Kasumi-1 (cell line): ENCODE measurements at places on chromosomes 3 and 15.

DNA sequence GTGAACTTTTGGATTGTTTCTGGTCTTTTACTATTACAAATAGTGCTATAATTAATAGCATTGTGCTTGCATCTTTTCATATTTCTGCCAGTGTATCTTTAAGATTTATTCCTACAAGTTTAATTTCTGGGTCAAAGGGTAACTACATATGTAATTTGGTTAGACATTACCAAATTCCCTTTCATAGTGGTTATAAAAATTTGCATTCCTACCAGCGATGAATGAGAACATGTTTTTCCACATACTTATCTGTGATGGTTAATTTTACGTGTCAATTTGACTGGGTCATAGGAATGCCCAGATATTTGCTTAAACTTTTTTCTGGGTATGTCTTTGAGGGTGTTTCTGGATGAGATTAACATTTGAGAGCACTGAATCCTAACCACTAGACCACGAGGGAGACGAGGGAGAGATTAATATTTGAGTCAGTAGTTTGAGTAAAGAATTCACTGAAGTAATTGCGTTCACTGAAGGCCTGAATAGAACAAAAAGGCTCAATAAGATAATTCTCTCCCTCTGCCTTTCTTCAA lies 132.3 kb upstream of the NEO1 start:
- DNase-seq: no peak

DNA sequence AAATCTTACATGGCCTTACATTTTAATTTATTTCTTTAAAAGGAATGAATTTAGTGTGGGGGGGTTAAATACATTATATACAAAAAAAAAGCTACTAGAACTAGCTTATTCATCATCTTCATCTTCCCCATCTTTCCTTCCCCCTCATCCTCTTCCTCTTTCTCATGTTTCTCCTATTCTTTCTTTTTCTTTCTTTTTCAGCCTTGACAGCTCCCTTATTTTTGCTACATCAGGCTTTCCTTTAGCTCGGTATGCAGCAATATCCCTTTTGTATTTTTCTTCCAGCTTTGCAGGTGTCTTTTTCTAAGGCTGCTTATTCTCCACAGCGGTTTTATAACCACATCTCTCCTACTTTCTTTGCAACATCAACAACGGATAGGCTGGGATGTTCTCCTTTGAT lies 41.3 kb upstream of the PDE8A start:
- no peak for DNase-seq

- no peak for DNase-seq
Observed at GRCh38 chr3:194647747-194648146, 14.5 kb upstream of the TMEM44 start.

DNA sequence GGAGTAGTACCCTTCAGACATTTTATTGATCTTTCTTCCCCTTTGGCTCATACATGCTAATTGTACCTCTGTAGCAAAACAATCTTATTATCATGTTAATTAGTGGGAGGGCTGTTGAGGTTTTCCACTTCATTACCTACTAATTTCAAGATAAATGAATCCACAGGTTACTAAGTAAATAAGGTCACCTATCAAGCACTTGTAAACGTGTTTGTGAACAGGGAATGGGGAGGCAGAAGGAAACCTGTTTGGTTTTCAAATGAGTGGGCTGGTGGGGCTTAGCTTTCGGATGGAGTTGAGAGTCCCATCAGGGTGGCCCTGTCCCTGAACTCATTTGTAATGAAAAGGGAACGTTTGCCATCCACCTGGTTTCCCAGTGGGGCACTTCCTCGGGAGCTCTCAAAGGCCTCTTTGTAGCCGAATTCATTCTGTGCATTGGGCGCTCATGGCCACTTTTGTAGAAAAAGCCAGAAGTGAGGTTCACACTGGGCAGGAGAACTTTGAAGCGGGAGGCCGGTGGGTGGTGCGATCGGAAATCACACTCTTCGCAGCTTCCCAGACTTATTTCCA lies 419.8 kb upstream of the NR2F2 start:
- DNase-seq: no peak

- no peak for DNase-seq
Observed at GRCh38 chr3:79928687-79929408, 161.1 kb upstream of the ROBO1 start.

GRCh38 chr15:78314181-78314581 lies 14.8 kb upstream of the SKIC8 start:
- no peak for DNase-seq

GRCh38 chr3:25692341-25692740 lies 27.6 kb upstream of the TOP2B start:
- DNase-seq: no peak

DNA sequence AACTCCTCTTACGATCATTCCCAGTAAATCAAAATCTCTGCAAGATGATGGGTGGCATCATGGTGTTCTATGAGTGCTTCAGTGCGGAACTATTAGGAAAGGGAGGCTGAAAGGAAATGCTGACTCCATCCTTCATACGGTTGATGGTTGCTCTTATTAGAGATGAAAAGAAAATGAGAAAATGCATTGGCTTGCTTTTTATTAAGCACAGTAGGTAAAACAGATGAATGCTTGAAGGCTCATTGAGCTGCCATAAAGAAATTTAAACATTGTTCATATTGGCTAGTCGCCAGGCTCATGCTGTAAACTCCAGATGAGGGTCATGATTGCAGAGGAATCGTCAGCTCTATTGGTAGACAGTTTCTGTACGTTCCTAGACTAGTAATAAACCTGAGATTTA lies 115.8 kb downstream of the EPHA3 start:
- DNase-seq: no peak

DNA sequence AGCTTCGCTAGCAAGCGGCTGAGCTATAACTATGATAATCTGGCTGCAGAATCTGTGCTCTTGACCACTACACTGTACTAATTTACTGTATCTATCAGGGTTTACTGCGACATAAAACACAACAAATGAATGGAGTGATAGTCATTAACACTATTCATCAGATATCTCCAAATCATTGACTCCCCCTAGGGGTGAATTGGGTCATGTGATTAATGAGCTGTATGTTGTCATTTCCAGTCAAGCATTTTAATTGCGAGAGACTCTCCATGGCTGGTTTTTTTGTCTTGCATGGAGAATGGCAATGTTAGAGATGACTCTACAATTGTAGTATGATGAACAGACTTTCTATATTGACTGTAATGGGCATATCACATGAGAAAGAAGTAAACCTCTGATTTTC lies 10.5 kb upstream of the TM4SF18 start:
- DNase-seq: peak; percentile 10

DNA sequence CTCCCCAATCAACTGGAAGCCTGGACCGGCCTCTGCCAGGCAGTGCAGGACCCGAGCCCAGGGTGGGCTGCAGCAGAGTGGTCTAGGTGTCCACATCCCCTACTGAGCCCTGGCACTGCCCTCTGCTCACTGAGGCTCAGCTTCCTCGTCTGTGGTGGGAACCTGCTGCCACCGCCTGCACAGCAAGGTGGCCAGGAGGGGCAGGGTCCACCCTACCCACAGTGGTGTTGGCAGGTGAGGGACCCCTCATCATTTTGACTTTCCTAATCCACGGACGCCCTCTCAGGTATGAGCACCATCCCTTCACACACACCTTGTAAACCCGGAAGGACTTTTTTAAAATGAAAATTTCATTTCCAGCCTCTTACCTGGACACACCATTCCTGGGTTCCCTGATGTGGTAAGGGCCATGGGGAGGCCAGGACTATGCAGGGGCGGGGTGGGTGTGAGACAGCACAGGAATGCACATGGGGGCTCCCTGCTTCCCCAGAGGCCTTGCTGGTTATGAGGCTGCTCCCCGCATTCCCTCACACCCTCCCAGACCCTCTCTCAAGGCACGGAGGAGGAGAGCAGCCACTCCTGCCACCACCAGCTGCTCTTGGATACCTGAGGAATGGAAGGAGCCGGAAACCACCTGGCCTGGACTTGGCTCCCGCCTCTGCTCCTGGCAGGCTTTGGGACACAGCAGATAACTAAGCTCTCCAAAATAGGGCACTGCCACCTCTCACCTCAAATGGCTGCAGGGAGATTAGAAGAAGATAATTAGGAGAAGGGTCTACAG lies 185.9 kb upstream of the TPM1 start:
- DNase-seq: no peak
